Bronchial smooth muscle cell (primary cell): ENCODE measurements at places on chromosomes 12 and 14. TPM values are rescaled to one million over a fixed set of nuclear protein-coding genes. Genes with fewer than 3 reads are reported as not detected.

GALNT16 gene
- 0.32 and 0.77 TPM in 2 replicates for total RNA-seq

MUCL1 gene
- not detected in 2 replicates for total RNA-seq

FAM181A gene
- total RNA-seq = not detected in 2 replicates

CCDC92 gene
- total RNA-seq = 7.3 and 8.0 TPM in 2 replicates

RPL6 gene
- total RNA-seq = 405 and 732 TPM in 2 replicates

LBHD2 gene
- total RNA-seq = not detected in 2 replicates

ARMH4 gene
- 2.8 and 3.0 TPM in 2 replicates for total RNA-seq

PIWIL1 gene
- not detected in 2 replicates for total RNA-seq

DNAJC22 gene
- 0.43 and 7.9 TPM in 2 replicates for total RNA-seq

LGR5 gene
- not detected in 2 replicates for total RNA-seq

PLCZ1 gene
- not detected in 2 replicates for total RNA-seq
